Naive thymus-derived CD4-positive, alpha-beta T cell (primary cell): ENCODE measurements at places on chromosomes 12 and 14. TPM values are rescaled to one million over a fixed set of nuclear protein-coding genes. Genes with fewer than 3 reads are reported as not detected.

- peak; percentile 25 for DNase-seq
These were observed 31.2 kb downstream of the CCDC59 start for GRCh38 chr12:82326905-82327503.

- no peak for DNase-seq
These were observed 5.5 kb upstream of the VASH1 start for GRCh38 chr14:76755610-76756370.

DNA sequence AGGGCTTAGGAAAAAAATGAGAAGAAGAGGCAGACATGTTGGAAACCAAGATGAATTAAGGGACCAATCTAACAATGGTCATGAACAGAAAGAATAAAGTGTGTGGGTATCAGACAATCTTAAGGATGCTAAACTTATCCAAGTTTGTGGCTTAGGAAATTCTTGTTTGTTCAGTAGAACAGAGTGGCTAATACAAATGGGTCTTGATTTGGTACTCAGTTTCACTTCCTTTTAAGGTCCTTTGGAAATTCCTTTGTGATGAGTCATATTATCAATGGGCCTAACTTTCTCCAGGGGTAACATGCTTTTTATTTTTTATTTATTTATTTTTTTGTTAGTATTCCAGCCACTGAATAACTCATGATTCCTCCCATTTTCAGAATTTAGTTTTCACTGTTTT is 1154.7 kb upstream of the FLRT2 start:
- no peak for DNase-seq

Gene MIPOL1
- not detected for polyA plus RNA-seq
